ENCODE measurements at places on chromosomes 4 and X.

DNA sequence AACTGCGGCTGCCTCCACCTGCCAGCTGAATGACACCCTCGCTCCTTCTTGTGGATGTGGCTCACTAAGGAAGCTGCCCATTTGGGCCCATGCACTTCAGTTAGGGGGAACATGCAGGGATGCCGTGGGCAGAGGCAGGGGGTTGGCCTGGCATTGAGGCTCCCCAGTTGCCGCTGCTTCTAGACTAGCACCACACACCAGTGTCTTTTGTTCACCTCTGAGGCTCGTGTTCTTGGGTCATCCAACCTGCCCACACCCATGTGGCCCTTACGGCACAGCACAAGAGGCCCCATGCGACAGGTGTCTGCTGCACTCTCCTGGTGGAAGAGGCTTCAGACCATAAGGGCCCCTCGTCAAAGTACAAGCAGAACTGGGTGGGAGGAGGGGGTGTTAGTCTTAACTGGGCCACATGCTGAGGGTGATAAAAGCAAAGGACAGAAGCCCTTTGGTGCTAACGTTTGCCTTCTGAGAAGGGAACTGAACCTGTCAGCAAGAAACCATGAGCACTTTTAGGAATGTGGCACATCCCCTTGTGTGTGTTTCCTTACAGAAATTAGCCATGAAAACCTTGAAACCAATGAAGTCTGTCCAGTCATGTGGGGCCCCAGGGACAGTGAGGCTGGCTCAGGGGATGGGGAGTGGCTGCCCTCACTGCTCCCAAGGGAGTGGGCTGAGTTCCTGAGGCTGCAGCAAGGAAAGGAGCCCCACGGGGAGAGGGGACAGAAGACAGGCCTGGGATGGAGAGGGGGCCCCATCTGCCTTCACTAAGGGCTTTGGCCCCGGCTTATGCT is 39.2 kb downstream of the MAP7D3 start:
- no peak for DNase-seq

GRCh38 chr4:61239250-61239649 is 39.1 kb downstream of the ADGRL3 start:
- no peak for DNase-seq

DNA sequence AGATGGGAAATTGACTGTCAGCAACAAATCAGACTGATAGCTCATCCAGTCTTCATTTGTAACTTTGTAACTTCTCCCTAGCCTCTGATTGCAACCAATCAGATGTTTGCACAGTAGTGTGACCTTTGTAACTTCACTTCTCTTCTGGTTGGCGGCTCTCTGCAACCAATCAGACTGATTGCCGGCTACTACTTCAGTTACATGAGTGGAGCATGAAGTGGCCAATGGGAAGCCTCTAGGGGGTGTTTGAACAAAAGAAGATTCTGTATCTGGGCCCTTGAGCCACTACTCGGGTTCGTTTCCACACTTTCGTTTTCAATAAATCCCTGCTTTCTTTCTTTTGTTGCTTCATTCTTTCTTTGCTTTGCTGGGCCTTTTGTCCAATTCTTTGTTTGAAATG is 1285.8 kb downstream of the TECRL start:
- no peak for DNase-seq

DNA sequence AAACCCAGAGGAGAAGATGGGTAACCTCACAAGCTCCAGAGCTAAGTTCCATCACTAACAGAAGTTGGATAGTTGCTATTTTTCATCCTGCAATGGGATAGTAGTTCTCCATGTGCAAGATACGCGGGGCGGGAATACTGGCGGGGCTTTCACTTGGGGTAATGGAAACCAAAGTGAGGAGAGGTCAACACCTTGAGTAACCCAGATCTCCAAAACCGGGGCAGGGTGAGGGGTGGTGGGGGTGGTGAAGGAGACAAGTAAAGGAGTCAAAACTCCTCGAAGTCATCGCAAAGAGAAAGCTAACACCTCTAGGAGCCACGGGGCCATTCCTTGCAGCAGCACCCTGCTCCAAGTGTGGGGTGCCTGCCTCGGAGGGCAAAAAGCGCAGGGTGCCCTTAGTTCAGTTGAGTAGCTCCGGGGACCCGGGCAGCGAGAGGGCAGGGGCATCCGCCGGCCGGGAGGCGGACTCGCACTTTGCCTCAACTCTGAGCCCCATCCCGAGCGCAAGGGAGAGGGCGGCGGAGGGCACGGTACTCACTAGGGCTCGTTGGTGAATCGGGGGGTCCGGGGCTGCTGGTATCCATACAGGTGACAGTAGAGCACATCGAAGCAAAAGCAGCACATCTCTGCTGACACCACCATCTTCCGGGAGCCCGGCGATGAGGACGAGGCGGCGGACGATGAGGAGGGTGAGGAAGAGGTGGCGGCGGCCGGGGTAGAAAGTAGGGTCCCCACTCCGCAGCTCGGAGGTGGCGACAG is 645 bp downstream of the AMMECR1 start:
- no peak for DNase-seq

Measured in effector memory CD8-positive, alpha-beta T cell (primary cell).